ENCODE measurements at places on chromosomes 12 and 14.

- no peak for DNase-seq
Observed at GRCh38 chr14:93079865-93080403, 35.8 kb downstream of the ITPK1 start.

DNA sequence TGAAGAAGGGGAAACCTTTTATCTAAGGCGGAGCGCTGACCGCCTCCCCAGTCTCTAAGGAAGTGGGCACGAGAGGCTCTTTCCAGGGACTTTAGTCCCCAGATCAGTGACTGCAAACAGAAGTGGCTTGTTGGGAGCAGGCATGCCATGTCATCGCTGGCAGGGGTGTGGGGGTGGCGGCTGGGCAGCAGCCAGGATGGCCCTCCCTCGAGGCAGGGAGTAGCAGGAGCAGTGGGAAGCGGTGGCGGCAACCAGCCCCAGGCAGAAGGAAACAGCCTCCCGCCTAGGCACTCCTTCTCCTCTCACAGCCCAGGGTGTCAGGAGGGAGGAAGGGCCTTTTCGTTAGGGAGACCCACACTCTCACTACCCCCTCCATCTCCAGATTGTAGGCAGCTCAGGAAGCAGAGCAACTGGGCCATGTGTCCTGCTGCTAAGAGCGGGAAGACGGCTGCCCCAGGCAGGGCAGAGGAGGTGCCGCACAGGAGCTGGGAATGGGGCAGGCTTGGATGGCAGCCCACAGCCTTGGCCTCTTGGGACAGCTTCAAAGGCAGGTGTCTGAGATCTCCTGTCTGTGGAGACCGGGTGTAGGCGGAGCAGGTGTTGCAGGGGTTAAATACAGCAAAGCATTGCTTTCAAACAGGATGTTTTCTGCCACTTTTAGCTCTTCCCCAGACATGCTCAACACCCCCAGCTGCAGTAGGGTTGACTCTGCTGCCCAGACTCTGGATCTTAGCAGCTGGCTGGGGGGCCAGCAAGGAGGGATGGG lies 21.8 kb downstream of the VDR start:
- no peak for DNase-seq

GRCh38 chr12:102702447-102703114 lies 214.5 kb downstream of the PAH start:
- DNase-seq = no peak

DNA sequence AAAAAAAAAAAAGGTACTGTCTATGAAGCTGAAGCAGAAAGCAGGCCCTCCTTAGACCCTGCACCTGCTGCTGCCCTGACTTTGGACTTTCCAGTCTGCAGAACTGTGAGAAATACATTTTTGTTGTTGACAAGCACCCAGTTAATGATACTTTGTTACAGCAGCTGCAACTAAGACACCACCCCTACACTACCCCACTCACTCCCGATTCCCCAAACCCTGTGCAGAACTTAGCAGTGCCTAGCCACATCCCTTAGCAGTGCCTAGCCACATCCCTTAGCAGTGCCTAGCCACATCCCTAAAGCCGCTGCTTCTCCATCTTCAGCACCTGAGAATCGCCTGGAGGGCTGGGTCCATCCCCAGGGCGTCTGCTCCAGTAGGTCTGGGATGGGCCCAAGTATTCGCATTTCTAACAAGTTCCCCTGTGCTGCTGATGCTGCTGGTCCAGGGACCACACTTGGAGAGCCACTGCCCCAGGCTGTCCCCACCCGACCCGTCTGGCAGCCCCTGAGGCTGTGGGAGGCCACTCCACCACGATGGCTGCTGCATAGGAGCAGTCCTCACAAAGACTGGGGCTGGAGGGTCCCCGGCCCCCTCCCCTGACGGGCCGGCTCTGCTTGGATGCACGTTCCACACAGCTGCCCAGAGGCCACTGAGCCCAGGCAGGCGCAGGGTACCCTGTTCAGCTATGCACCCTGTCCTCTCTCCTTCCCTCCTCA lies 10.8 kb upstream of the PPP1R13B start:
- DNase-seq = no peak

DNA sequence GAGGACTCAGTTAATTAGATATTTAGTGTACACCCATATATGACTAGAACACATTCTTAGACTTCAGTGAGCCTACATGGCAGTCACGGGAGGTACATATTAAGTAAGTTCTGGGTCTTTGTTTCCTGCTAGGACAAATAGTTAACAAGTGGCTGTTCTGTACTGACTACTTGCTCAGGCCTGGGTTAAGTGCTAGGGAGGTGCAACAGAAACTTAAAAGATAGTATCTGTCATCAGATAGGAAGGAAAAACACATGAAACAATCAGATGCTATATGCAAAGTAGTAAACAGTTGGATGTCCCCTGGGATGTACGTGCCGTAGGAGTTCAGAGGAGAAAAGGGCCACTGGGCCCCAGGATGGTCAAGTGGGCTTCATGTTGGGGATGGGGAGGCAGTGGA lies 59.5 kb downstream of the SLC4A8 start:
- no peak for DNase-seq

GRCh38 chr12:22858849-22859570 lies 234.0 kb downstream of the ETNK1 start:
- DNase-seq = no peak

DNA sequence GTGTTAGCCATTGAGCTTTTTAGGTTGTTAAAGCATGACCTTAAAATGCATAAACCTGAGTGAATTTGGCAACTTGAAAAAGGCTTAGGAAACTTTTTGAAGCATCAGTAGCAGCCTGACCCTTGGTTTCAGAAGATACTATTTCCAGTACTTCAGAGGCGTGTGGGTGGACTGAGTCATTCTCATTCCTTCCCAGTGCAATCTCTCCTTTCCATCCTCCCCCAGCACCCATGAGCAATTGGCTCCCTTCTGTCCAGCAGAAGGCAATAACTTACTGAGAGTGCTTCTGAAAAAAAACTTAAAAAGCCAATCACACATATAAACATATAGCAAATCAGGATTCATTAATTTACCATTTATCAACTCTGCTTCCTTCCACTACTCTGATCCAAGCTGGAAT lies 299.3 kb upstream of the STXBP6 start:
- DNase-seq = no peak

DNA sequence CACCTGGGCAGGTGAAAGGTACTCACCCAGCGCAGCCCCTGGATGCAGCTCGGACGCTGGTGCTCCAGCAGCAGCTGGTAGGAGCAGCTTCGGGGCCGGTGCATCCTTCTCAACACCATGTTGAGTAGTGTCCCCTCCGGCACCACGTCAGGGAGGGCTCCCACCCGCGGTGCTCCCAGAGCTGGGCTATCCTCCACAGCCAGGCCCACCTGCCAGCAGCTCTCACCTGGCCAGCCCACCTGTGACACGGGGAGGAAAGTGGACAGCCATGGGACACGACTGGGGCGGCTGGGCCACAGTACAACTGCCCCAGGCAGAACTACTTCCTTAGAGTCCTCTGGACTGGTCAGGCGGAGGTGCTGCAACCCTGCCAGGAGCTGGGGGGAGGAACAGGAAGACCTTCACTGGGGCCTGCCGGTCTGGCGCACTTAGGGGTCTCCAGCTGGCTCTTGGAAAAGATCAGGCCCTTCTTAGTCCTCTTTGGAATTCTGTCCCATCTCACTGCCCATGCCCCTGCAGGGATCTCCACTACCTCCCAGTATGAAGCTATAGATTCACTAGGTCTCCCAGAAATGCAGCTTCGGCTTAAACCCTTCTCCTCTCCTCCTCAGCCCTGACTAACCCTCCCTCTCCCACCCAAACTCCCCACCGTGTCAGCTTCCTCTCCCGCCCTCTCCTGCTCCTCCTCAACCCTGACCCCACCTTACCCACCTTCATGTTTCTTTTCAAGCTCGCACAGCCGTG lies 668 bp downstream of the RAPGEF3 start:
- no peak for DNase-seq

DNA sequence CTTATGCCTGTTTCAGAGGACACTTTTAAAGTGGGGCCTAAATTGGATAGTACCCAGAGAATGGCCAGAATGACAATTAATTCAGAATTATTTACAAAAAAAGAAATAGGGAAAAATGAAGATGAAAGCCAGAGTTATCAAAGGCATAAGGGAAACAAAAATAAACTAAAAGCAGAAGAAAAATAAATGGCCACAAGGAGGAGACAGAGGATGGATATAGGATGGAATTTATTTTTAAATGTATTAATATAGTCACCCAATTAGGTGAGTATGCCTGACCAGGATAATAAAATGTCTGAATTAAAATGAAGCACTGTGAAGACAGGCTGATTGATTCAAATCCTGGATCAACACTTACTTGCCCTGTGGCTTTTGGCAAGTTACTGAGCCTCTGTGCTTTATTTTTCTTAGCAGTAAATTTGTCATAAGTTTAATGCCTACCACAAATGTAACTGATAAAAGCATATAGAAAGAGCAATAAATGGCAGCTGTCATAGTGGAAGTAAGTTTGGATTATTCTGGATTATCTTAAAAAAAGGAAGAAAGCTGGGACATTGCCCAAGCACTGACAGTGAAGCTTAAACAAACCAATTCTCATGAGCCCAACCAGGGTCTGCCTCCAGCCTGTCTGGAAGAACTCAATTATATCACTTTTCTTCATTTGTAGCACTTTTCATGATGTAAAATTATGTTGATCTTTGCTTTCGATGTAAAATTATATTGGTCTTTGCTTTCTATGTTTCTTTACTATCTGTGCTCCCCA lies 3.5 kb downstream of the CLEC9A start:
- DNase-seq = no peak

DNA sequence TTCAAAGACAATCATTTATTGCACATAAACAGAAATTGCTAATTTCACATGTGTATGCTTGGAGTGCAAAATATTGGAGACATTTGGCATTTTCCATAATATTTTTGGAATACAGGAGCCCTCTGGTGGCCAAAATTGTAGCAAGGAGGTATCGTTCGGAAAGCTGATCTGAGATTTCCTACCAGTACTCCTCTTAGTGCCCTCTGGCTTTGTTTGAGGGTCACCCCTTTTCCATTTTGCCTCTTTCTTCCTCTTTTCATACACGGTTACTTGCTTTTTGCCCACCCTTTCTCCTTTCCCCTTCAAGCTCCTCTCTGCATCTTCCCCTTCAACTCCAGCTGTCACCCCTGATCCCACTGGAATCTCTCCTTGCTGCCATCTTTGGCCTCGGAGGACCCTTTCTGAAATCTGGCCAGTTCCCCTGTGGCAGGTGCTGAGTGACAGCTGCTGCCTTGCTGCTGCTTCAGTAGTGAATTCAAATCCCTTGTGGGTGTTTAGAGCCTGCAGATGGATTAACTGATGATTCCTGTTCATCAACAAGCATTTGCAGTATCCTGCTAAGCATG lies 164.6 kb upstream of the PARP11 start:
- DNase-seq = no peak

DNA sequence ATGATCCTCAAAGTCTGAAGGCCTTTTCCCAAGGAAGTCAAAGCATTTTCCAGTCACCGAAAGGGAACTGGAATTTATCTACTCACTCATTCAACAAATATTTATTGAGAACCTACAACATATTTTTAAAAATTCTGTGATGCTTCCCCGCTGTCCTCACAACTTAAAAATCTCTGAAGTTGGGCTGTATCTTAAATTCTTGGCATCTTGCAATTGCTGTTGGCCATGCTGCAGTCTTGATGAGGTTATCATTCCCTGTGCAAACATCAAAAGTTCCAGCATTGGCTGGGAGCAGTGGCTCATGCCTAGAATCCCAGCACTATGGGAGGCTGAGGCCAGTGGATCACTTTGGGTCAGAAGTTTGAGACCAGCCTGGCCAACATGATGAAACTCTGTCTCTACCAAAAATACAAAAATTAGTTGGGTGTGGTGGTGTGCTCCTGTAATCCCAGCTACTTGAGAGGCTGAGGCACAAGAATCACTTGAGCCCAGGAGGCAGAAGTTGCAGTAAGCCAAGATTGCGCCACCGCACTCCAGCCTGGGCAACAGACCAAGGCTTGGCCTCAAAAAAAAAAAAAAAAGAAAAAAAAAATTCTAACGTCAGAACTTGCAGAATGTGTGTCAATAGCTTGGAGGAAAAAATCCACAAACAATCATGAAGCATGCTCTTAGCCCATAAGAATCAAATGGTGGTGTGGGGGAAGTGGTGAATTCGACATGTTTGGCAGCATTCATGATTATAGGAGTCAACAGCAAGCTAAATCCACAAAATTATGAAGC lies 34.9 kb downstream of the CCDC177 start:
- no peak for DNase-seq

GRCh38 chr12:19058235-19059021 lies 71.1 kb upstream of the PLEKHA5 start:
- no peak for DNase-seq

- no peak for DNase-seq
Observed at GRCh38 chr12:49208146-49208545, 19.3 kb upstream of the TUBA1A start.

- no peak for DNase-seq
Observed at GRCh38 chr12:126389961-126390360, 1324.7 kb downstream of the AACS start.

DNA sequence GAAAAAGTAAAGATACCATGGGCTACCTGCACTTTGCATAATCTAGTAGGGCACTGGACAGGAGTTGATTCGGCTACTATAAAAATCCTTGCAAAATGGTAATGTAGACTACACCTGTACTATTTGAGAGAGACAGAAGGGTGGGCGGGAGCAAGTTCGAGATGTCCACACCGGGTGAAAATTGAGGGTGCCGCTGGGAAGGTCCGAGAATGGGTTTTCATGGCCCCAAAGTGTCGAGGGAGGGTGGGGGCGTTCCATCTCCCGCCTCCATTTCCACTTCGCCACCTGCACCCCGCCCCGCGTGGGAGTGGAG lies 648 bp downstream of the SNX6 start:
- DNase-seq = no peak

Measured in activated CD8-positive, alpha-beta memory T cell treated with anti-CD3 and anti-CD28 coated beads for 4 hours (primary cell).